ENCODE measurements at places on chromosomes 2 and 18. TPM values are rescaled to one million over a fixed set of nuclear protein-coding genes. Genes with fewer than 3 reads are reported as not detected.

Gene NCKAP1
- total RNA-seq: 108 TPM

DNA sequence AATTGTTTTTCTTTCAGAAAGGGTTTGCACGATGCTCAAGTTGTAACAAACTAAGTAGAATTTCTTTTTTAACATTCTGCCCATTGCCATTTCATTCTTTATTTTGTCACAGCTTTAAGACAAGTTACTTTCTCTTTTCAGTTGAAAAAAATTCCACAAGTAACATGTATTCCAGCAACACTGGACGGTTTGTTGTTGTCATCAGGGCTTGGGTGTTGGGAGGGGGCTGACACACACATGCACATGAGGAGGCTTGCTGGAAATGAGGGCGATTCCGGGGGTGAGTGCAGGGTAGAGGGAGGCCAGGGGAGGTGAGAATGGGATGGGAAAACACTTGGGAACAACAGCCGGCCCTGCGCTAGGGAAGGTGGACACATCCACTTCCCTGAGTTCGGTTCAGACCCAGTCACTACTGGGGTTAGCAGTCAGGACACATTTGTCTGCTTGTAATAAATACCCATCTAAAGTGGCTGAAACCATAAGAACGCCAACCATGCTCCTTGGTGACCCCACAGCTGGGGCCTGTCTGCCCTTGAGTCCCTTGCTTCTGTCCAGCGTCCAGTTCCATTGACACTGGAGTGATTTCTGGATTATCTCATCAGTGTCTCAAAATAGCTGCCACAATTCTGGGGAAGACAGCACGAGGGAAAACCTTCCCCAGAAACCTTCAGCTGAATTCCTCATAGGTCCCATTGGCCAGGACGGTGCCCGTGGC is 141.8 kb upstream of the BCL2L11 start:
- no peaks in the 10 kb centered on the region for H3K36me3 ChIP-seq
- no peaks in the 10 kb centered on the region for H3K4me1 ChIP-seq
- no peak for DNase-seq
- no peak overlapping the region for H3K27ac ChIP-seq

DNA sequence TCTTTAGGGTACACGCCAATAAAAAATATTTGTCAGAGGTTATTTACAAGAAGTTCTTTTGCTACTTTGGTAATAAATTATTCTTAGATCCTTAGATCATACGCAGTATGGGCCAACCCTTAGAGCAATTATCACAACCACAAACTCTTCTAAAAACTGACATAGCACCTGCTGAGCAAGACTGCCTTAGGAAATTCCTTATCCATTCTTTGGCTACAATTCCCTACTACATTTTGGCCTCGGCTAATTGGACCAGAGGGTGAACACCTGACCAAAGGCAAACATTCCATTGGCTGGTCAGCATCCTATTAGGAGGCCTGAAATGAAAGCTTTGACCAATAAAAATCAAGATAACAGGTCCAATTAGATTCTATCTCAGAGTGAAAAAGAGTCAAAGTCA is 147.6 kb upstream of the CCDC68 start:
- H3K36me3 ChIP-seq: no peaks in the 10 kb centered on the region
- no peak for DNase-seq
- no peaks in the 10 kb centered on the region for H3K4me1 ChIP-seq
- H3K27me3 ChIP-seq: no peaks in the 10 kb centered on the region
- H3K27ac ChIP-seq: no peak overlapping the region

Gene TRAPPC8
- 15.4 TPM for total RNA-seq

GRCh38 chr2:17589406-17590035 is 49.0 kb downstream of the VSNL1 start:
- no peak overlapping the region for H3K27ac ChIP-seq
- no peaks in the 10 kb centered on the region for H3K27me3 ChIP-seq
- H3K4me3 ChIP-seq: no peak overlapping the region
- DNase-seq: no peak
- no peaks in the 10 kb centered on the region for H3K36me3 ChIP-seq

DNA sequence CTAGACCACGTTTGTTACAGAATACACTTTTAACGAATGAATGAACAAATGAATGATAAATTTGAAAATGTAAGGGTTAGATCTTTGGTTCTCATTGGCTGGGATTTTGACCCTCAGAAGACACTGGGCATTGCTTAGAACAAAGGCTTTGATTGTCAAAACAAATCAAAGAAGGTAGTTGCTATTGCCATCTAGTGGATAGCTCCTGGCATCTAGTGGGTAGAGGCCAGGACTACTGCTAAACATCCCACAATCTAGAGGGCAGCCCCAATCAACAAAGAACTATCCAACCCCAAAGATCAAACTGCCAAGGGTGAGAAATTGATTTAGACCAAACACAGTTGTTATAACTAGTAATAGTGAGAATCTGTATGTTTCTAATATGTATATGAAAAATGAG is 552.3 kb downstream of the KCNJ3 start:
- no peak overlapping the region for H3K27ac ChIP-seq
- no peak for DNase-seq
- H3K4me1 ChIP-seq: no peaks in the 10 kb centered on the region

DNA sequence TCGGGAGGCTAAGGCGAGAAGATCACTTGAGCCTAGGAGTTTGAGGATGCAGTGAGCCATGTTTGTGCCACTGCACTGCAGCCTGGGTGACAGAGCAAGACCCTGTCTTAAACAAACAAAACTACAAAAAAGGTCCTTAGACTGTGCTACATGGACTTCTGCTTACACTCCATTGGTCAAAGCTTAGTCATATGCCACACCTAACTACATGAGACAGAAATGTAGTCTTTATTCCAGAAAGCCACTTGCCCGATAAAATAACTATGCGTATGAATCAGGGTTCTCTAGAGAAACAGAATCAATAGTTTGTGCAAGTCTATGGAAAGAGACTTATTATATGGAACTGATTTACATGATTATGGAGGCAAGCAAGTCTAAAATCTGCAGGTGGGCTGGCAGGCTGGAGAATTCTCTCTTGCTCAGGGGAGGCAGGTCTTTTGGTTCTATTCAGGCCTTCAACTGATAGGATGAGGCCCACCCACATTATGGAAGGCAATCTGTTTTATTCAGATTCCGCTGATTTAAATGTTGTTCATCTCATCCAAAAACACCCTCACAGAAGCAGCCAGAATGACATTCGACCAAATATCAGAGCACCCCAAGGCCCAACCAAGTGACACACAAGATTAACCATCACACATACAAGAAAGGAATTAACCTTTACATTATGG is 114.4 kb upstream of the SIX2 start:
- no peak overlapping the region for H3K27ac ChIP-seq
- no peak for DNase-seq
- H3K27me3 ChIP-seq: no peaks in the 10 kb centered on the region
- peaks cover 32% of the 10 kb centered on the region for H3K4me1 ChIP-seq

GRCh38 chr2:100739735-100740432 is 80.1 kb upstream of the NPAS2 start:
- H3K36me3 ChIP-seq: no peaks in the 10 kb centered on the region
- H3K27ac ChIP-seq: no peak overlapping the region
- H3K4me1 ChIP-seq: no peaks in the 10 kb centered on the region
- H3K4me3 ChIP-seq: no peak overlapping the region
- H3K27me3 ChIP-seq: peaks cover 9% of the 10 kb centered on the region

- H3K27ac ChIP-seq: no peak overlapping the region
- H3K36me3 ChIP-seq: no peaks in the 10 kb centered on the region
- H3K4me3 ChIP-seq: no peak overlapping the region
- H3K27me3 ChIP-seq: peaks cover 59% of the 10 kb centered on the region
Measured at GRCh38 chr2:232506709-232507108, 13.5 kb upstream of the PRSS56 start.

Gene ZRANB3
- total RNA-seq: 15.9 TPM

DNA sequence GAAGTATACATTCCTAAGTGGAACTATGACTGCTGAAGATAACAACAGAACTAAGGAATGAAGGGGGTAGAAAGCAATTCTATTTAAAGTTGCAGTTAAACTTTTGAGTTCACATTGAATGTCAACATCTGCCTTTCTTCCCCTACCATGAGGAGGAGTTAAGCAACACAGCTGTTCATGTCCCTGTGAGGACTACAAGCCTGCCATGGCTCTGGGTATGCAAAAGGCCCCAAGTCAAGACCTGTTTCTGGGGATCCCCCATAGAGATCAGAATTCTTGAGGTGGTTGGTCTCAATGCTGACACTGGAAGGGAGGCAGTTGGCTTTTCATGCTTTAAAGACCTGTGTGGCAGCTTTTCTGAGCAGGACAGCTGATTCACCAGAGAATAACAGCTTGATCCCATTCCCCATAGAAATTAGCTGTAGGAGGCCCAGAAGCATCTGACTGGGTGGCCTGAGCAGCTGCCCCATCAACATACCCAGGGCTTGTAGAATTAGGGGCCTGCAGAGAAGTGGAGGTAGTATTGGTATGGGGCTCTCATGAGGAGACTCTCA is 131.0 kb downstream of the SETBP1 start:
- peak overlapping the region; percentile 30 for H3K27ac ChIP-seq
- H3K27me3 ChIP-seq: no peaks in the 10 kb centered on the region
- no peak overlapping the region for H3K4me3 ChIP-seq
- no peaks in the 10 kb centered on the region for H3K36me3 ChIP-seq
- peak; percentile 66 for DNase-seq

Gene MAP3K20
- total RNA-seq: 30.9 TPM

DNA sequence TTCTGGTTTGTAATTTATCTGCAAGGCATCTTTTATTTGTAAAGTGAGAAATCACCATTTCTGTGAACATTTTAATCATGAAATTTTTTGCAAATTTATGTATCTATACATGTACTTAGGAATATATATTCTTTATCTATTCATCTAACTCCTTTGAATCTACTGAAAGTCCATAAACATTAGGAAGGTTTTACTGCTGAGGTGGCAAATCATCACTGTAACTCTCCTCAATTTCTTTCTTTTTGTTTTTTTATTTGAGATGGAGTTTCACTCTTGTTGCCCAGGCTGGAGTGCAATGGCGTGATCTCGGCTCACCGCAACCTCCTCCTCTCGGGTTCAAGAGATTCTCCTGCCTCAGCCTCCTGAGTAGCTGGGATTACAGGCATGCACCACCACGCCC is 296.3 kb downstream of the AGPS start:
- H3K27me3 ChIP-seq: no peaks in the 10 kb centered on the region
- no peaks in the 10 kb centered on the region for H3K36me3 ChIP-seq
- H3K4me1 ChIP-seq: no peaks in the 10 kb centered on the region
- DNase-seq: no peak

DNA sequence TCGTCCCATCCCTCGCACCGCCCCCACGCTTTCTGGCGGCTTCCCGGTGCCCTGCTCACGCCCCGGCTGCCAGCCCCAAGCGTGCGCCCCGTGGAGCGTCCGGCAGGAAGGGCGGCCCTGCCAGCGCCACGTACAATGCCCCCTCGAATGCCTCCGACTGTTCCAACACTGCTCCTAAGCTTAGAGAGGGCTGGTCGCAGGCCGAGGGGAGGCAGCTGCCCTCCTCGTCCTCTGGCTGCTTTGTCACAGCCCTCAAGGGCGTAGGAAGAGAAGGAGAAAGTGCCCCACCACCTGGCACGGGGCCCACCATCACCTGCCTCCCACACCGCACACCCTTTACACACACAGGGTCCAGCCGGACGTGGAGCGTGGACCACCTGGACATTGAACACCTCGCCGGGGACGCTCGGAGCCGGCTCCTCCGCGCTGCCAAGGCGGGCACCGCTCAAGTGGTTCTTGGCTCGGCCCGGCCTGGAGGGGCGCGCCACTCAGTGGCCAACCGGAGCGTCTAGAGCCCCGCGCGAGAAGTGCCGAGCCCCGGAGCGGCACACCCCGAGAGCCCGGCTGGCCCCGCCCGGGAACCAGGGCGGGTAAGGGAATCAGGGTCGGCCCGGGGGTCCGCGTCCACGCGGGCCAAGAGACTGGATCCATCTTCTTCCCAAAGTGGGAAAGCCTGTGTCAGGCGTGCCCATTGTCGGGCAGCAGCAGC is 830 bp downstream of the DNER start:
- DNase-seq: no peak
- H3K27me3 ChIP-seq: no peaks in the 10 kb centered on the region
- H3K4me1 ChIP-seq: peaks cover 9% of the 10 kb centered on the region
- H3K4me3 ChIP-seq: no peak overlapping the region

DNA sequence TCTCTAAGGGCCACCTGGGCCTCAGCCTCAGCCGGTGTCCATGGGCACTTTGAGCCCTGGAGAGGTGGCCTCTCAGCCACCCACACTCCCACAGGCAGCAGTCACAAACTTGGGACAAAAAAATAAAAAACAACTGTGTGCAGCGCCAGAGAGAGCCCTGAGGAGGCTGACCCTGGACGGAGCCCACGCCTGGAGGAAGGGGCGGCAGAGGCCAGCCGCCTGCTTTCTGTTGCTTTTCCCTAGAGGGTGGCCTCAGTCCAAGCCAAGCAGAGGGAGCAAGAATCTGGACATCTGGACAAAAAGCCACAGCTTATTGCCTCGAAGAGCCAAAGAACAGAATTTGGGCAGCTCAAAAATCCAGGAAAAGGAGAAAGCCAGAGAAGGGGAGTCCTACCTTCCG is 43.3 kb upstream of the LDLRAD4 start:
- H3K4me3 ChIP-seq: no peak overlapping the region
- H3K27me3 ChIP-seq: no peaks in the 10 kb centered on the region
- H3K27ac ChIP-seq: no peak overlapping the region
- H3K36me3 ChIP-seq: no peaks in the 10 kb centered on the region
- no peaks in the 10 kb centered on the region for H3K4me1 ChIP-seq

DNA sequence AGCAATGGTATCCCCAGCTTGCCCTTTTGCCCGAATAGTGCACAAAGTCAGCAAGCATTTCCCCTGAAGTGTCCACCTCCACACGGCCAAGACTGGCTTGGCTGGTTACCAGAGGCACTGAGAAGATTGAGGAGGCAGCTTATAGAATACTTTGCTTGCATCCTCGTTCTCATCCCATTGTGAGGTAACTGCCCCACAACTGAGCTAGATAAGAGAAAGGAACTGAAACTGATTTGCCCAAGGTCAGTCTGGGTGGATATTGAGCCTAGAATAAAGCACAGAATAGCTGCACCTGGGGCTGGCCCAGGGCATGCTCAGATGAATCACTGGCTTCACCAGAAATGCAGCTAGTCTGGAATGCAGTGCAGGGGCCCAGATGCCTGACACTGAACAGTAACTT is 32.7 kb upstream of the MAP4K3 start:
- no peak overlapping the region for H3K27ac ChIP-seq
- peak; percentile 26 for DNase-seq
- H3K4me1 ChIP-seq: peaks cover 8% of the 10 kb centered on the region

- no peak for DNase-seq
- H3K4me3 ChIP-seq: no peak overlapping the region
- H3K36me3 ChIP-seq: peaks cover 16% of the 10 kb centered on the region
- H3K27me3 ChIP-seq: no peaks in the 10 kb centered on the region
- H3K27ac ChIP-seq: no peak overlapping the region
- no peaks in the 10 kb centered on the region for H3K4me1 ChIP-seq
Measured at GRCh38 chr2:134351016-134351415, 97.1 kb downstream of the MGAT5 start.

- no peak overlapping the region for H3K4me3 ChIP-seq
- H3K27ac ChIP-seq: no peak overlapping the region
- H3K27me3 ChIP-seq: peaks cover 17% of the 10 kb centered on the region
- H3K4me1 ChIP-seq: no peaks in the 10 kb centered on the region
Measured at GRCh38 chr2:100614455-100615000, 51.7 kb downstream of the PDCL3 start.

- no peaks in the 10 kb centered on the region for H3K4me1 ChIP-seq
- no peak overlapping the region for H3K27ac ChIP-seq
- no peaks in the 10 kb centered on the region for H3K36me3 ChIP-seq
- DNase-seq: no peak
Measured at GRCh38 chr2:239695728-239696240, 295.0 kb upstream of the HDAC4 start.

- no peaks in the 10 kb centered on the region for H3K27me3 ChIP-seq
- H3K4me3 ChIP-seq: no peak overlapping the region
- no peak overlapping the region for H3K27ac ChIP-seq
- no peak for DNase-seq
- no peaks in the 10 kb centered on the region for H3K36me3 ChIP-seq
Measured at GRCh38 chr2:33002863-33003262, 56.1 kb downstream of the LTBP1 start.
